ENCODE measurements at places on chromosomes 2 and 18.

DNA sequence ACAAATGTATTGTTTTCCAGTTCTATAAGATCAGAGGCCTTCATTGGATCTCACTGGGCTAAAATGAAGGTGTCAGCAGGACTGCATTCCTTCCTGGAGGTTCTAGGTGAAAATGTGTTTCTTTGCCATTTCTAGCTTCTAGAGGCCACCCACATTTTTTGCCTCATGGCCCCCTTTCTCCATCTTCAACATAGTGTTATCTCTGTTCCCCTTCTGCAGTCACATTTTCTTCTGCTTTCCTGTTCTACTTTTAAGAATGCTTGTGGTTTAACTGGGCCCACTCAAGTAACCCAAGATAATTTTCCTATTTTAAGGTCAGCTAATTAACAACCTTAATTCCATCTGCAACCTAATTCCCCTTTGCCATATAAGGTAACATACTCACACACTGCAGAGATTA, 36.1 kb downstream of the METTL21A start:
- no peak for DNase-seq

DNA sequence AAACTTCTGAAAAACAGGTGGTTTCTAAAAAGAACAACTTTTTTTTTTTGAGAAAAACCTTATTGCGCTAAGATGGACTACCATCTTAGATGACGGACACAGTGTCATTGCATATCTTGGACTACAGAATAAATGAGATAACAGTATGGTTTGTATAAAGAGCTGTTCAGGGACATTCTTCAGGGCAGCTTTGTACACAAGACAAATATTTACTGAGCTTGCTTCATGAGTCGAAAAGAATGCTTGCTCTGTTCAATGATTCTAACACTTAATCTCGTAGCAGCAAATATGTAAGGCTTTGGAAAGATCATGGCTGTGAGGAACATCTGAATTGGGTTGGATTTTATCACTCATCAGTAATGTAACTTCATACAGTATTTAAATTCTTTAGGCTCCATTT, 282.5 kb upstream of the CWC22 start:
- no peak for DNase-seq

DNA sequence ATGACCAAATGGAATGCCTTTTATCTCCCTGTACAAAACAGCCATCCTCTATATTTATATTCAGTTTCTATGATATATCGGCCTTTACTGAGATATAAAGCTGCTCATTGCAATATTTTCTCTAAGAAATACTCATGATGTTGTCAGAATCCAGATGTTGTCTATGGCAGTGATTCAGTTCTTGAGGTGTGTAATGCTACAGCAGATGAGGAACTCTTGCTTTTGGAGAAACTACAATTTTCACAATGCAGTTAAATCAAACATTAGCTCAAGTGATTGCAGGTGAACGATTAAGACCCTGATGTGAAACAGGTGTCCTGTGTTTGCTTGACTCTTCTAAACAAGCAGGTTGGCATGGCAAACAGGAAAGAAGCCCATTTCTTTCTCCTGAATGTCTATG, 256.2 kb upstream of the CDH20 start:
- DNase-seq: no peak

GRCh38 chr2:54394392-54394791, 61.7 kb upstream of the SPTBN1 start:
- no peak for DNase-seq

GRCh38 chr2:177237932-177238331, 25.3 kb downstream of the HNRNPA3 start:
- no peak for DNase-seq

DNA sequence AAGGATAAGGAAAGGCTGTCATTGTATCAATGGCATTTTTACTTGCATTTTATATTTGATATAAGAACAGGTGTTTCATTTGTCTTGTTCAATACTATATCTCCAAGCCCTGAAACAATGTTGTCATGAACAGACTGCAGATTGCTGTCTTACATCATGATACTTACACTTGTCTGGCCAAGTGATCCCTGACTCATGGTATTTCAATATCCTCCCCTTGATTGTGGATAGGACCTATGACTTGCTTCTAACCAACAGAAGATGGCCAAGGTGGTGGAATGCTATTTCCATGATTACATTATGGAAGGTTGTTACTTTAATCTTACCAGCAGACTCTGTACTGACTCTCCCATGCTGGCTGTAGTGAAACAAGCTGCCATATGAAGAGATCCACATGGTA, 471.1 kb downstream of the CCDC85A start:
- DNase-seq: no peak

GRCh38 chr2:118077636-118078247, 10.5 kb upstream of the INSIG2 start:
- DNase-seq: no peak

DNA sequence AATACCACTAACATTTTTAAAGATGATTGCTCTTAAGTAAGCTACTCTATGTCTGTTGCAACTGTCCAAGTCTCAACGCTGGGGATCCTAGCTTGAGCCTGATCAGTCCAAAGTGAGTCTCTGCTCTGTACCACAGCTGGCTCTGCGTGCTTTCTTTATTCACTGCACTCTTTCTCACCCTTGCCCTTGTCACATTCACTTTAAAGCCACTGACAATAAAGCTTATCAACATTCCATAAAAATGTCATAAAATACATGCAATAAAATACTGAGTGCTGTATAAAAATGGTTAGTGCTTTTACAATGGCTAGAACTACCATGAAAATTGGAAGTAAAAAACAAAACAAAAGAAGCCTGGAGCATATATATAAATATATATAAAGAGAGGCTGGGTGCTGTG, 45.5 kb upstream of the LRRTM4 start:
- DNase-seq: no peak

- DNase-seq: no peak
Measured at GRCh38 chr2:168525020-168525419, 68.9 kb downstream of the CERS6 start.

DNA sequence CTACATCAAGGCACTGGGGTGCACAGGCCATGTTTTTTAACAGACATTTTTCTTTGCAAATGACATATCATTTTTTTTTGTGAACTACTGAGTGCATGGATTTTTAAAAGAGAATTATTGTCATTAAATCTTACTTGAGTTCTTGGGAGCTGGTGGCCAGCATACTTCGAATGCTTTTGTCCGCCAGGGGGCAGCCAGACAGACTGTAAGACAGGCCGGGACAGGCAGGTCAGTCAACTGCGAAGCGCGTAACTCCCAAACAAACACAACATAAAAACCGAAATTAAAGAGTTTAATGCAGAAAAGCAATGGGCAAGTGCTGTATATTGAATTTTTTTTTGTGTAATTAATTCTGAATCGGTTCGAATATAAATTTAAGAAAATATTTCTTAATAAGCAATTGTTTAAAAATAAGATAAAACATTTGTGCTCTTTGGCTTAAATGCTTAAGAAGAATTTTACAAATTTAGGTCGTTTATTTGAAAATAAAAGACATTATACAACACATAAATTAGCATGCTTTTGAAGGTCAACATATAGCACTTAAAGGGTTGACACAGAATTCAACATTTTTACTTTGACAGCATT, 142.2 kb upstream of the PXDN start:
- no peak for DNase-seq

DNA sequence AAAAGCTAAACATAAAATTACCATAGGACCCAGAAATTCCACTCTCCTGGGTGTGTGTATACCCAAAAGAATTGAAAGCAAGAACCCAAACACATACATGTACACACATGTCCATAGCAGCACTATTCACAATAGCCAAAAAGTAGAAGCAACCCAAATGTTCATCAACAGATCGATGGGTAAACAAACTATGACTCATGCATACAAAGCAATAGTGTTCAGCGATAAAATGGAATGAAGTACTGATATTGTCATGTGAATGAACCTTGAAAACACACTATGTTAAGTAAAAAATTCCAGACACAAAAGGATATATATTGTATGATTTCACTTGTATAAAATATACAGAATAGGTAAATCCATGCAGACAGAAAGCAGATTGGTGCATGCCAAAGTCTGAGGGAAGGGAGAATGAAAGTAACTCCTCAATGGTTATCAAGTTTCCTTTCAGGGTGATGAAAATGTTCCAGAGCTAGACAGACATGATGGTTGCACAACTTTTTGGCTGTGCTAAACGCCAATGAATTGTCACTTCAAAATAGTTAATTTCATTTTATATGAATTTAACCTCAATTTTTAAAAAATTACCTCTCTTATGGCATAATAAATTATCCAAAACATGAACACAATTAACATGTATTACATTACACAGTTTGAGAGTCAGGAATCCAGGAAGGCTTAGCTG, 35.5 kb downstream of the GKN2 start:
- DNase-seq: no peak

GRCh38 chr2:61018318-61018755, 282 bp upstream of the PUS10 start:
- DNase-seq: no peak

- no peak for DNase-seq
Measured at GRCh38 chr2:86563650-86564061, 413 bp upstream of the CHMP3 start.

- no peak for DNase-seq
Measured at GRCh38 chr2:144522176-144522896, 2.4 kb upstream of the ZEB2 start.

- DNase-seq: no peak
Measured at GRCh38 chr2:65357959-65358294, 74.5 kb downstream of the SPRED2 start.

DNA sequence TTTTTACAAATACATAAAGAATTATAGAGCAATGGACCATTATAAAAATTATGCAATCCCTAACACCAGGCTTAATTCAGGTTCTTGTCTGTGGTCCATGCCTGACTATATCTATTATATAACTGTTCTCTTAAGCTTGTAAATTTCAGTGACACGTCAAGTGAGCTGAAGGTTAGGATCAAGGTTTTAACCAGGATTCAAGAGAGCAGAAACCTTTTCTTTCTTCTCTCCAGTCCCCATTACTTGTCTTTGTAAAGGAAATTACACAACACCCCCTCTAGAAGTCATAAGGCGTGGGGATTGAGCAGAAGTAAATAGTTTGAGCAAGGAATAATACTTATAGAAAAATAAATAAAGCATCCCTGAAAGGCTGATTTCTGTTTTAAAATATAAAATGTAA, 122.0 kb downstream of the ZNF521 start:
- DNase-seq: no peak

- no peak for DNase-seq
Measured at GRCh38 chr2:114007436-114007835, 117.5 kb downstream of the ACTR3 start.

GRCh38 chr2:220665108-220665471, 907.0 kb downstream of the EPHA4 start:
- DNase-seq: no peak

- DNase-seq: no peak
Measured at GRCh38 chr2:38791744-38792143, 13.7 kb downstream of the GEMIN6 start.

- no peak for DNase-seq
Measured at GRCh38 chr2:240639566-240639965, 14.3 kb downstream of the GPR35 start.

DNA sequence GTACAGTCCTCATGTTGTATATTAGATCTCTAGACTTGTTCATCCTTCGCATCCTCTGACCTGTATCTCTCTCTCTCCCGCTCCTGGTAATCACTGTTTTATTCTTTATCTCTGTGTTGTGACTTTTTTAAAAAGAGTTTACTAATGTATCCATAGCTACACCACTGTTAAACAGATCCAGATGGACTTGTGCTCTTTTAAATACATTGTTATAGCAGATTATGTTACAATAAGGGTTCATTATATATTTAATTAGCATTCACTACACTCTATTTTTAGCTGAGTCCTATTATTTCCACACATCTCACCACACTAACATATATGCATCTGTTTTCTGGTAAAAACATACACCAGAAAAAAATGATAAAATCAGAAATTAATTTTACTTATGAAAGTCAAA, 90.5 kb downstream of the RBM43 start:
- DNase-seq: no peak

GRCh38 chr2:69682525-69682924, 39.0 kb upstream of the AAK1 start:
- no peak for DNase-seq

- no peak for DNase-seq
Measured at GRCh38 chr2:127985026-127985734, 42.7 kb downstream of the SAP130 start.

- no peak for DNase-seq
Measured at GRCh38 chr2:1685957-1686783, 58.1 kb downstream of the PXDN start.

DNA sequence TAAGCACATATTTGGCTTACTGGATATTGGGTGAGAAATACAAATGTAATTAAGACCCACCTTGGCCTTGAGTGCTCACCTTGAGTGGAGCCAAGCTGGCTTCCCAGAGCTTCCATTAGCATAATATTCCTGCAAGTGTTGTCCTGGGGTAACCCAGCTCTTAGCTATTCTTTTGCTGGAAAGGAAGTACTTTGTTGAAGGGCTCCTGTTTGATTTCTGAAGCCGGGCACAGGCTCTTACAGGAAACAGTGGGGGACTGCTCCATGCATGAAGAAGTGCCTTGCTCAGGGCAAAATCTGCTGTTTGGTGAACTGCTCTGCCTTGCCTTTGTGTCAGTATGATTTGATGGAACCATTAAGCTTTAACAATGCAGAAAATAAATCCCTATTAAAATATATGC, 325.4 kb downstream of the SMAD2 start:
- no peak for DNase-seq

- no peak for DNase-seq
Measured at GRCh38 chr18:33579349-33580215, 1.6 kb downstream of the ASXL3 start.

DNA sequence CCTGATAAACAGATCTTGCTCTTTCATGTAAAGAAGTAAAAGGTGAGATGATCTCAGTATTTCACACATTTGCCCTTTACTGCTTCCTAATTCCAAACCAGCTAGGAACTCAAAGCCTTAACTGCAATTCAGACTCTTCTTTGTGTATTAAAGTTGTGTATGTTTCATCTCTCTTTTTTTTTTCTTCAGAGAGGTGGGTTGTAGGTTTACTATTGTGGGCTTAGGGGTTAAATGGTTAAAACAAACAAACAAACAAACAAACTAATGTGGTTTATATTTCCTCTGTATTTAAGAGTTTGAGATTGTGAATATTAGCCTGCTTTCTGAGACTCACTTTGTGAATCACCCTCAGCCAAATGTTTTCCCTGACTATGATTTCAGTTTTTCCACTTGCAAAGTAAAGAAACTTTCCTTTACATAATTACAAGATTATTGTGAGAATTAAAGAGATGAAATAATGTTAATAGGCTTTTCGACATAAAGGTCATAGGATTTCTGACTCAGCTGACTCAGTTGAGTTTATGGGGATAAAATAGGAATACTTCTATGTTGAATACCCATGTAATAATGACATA, 2.8 kb downstream of the GULP1 start:
- DNase-seq: no peak

Measured in activated gamma-delta T cell treated with anti-CD3 and anti-CD28 coated beads, Interleukin-2, amount 50 U/mL, for 16 hours (primary cell).